Naive B cell (primary cell): ENCODE measurements at places on chromosomes 1 and 21.

DNA sequence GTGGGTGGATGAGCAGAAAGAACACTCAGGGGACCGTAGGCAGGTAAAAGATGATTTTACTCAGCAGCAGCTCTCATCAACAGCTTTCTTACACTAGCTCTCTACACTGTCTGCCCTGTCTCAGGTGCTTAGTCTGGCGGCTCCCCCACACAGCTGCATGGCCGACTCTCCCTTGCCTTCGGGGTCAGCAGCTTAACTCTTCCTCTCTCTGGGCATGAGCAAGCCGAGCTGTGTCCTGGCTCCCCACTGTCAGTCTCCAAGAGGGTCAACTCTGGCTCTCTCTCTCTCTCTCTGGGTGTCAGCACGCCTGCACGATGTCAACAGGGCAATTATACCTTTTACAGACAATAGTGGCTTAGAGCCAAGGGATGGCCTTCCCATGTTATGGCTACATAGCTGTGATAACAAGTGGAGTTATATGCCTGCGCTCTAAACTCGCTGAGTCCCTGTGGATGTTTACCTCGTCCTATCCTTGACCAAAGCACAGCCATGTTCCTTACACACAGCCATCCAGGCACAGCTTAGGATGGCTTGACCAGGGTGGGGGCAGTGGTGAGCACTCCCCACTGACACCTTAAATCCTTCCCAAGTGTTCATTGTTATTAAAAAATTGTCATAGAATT, 3.1 kb upstream of the BCL10 start:
- no peak overlapping the region for H3K4me3 ChIP-seq
- H3K27ac ChIP-seq = no peak overlapping the region
- no peaks in the 10 kb centered on the region for H3K27me3 ChIP-seq
- no peak for DNase-seq

DNA sequence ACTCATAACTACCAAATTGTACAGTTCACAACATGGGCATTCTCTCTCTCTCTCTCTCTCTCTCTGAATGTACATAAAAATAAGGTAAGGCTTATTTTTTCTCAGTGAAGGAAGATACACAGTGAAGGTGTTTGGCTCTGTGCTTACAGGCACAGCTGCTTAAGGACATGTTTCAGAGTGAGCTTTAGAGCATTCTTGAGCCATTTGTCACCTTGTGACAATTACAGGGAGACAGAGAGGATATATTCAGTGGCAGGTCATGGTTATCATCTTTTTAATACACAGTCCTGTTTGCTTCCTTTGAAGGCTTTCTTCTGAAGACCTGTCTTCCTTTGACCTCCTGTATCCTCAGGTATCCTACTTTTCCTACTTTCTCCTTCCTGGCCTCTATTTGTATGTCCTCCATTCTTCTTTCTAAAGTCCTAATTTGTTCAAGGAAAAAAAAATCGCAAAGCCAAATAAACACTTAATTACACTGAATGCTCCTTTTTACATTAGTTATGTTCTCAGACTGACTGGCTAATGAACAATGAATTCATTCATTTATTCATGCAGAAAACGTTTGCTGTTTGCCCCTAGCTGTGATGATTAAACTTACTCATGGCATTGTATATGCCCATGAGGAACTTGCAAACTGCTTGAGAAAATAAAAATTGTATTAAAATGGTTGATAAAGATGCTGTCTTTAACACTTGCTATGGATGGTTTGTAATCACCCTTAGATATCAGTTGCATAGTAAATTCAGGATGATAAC, 33.4 kb downstream of the HSD17B7 start:
- no peak for DNase-seq
- H3K4me3 ChIP-seq = no peak overlapping the region
- H3K27ac ChIP-seq = no peak overlapping the region
- peaks cover 8% of the 10 kb centered on the region for H3K4me1 ChIP-seq
- H3K27me3 ChIP-seq = peaks cover 54% of the 10 kb centered on the region

DNA sequence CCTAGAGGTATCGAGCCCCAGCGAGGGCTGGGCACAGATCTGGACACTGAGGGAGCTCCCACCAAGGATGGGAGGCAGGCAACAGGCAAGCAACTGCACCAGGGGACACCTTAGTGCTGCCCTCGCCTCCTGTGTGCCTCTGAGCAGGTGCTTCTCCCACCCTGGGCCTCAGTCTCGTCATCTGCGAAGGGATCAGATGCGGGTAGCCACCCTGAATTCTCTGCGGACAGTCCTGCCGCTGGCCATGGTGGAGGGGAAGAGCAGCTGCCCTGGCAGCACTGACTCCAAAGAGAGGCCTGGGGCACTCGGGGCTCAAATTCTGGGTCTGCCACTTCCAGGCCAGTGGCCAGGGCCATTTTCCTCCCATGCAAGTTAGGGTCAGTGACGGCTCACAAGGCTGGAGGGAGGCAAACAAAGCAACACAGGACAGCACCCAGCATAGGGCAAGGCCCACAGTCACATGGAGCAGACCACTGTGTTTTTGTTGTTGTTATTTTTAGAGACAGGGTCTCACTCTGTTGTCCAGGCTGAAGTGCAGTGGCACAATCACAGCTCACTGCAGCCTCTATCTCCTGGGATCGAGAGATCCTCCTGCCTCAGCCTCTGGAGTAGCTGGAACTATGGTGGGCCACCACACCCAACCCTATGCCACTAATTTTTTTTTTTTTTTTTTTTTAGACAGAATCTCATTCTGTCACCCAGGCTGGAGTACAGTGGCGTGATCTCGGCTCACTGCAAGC, 7.1 kb upstream of the SDC3 start:
- H3K27me3 ChIP-seq = peaks cover 2% of the 10 kb centered on the region
- H3K4me3 ChIP-seq = no peak overlapping the region
- H3K27ac ChIP-seq = no peak overlapping the region
- no peak for DNase-seq
- peaks cover 8% of the 10 kb centered on the region for H3K4me1 ChIP-seq

GRCh38 chr1:27335506-27336422, 6.1 kb upstream of the SYTL1 start:
- DNase-seq = no peak
- H3K27ac ChIP-seq = no peak overlapping the region
- H3K4me1 ChIP-seq = peaks cover 50% of the 10 kb centered on the region
- H3K4me3 ChIP-seq = no peak overlapping the region
- H3K36me3 ChIP-seq = no peaks in the 10 kb centered on the region

DNA sequence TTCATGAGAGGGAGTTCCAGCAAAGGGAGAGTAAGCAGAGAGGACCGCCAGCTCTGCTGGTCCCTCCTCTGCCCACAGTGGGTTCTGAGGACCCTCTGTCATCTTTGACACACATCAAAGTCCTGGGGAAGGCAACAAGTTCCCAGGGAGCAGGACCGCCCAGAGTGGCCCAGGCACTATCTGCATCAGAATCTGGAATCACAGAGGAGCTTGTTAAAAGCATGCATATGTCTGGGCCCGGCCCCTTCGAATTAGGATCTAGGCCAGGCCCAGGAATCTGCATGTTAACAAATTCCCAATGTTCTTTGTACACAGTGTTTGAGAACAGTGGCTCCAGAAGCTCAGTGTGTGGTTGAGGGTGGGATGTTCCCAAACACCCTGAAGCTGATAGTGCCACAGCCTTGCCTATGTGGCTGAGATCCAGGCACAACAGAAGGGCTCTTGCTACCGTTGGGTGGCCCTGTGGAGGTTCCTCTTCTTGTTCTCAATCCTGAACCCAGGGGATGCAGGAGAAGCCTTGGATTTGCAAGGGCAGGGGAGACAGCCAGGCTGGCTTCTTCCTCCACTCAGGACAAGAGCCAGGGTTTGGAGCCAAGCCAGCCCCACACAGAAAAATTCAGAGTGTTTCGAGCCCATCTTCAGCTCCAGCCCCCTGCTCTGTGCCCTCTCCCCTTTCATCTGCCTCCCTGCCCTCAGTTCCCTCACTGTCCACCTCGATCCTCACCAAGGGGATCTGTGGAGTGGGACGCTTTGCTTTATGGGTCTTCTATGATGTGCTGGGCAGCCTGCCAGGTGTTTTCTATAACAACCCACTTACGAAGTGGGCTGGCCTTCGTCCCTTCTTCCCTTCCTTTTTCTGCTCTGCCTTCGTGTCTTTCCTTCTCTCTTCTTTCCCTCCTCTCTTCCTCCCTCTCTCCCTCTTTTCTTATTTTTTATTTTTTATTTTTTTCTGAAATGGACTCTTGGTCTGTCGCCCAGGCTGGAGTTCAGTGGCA, 129.0 kb upstream of the TMPRSS2 start:
- peaks cover 60% of the 10 kb centered on the region for H3K27me3 ChIP-seq
- peaks cover 11% of the 10 kb centered on the region for H3K36me3 ChIP-seq
- DNase-seq = no peak
- H3K27ac ChIP-seq = no peak overlapping the region

GRCh38 chr1:109783436-109783835, 19.7 kb upstream of the EPS8L3 start:
- DNase-seq = no peak
- H3K4me1 ChIP-seq = no peaks in the 10 kb centered on the region
- peaks cover 8% of the 10 kb centered on the region for H3K36me3 ChIP-seq
- H3K27ac ChIP-seq = no peak overlapping the region

- H3K4me1 ChIP-seq = no peaks in the 10 kb centered on the region
- no peak for DNase-seq
- H3K4me3 ChIP-seq = no peak overlapping the region
- H3K27me3 ChIP-seq = peaks cover 3% of the 10 kb centered on the region
These were observed 320.9 kb upstream of the PROX1 start for GRCh38 chr1:213666922-213667321.

- H3K27ac ChIP-seq = no peak overlapping the region
- DNase-seq = no peak
- H3K4me1 ChIP-seq = no peaks in the 10 kb centered on the region
These were observed 1.9 kb downstream of the PRDM16 start for GRCh38 chr1:3070644-3071564.

GRCh38 chr1:44460107-44460882, 55.2 kb downstream of the RNF220 start:
- no peaks in the 10 kb centered on the region for H3K4me1 ChIP-seq
- H3K27me3 ChIP-seq = peaks cover 31% of the 10 kb centered on the region
- no peak overlapping the region for H3K4me3 ChIP-seq
- H3K36me3 ChIP-seq = no peaks in the 10 kb centered on the region

- H3K27me3 ChIP-seq = no peaks in the 10 kb centered on the region
- DNase-seq = peak; percentile 74
- peak overlapping the region; percentile 24 for H3K27ac ChIP-seq
- H3K4me1 ChIP-seq = peaks cover 22% of the 10 kb centered on the region
- peak overlapping the region; percentile 88 for H3K4me3 ChIP-seq
- H3K36me3 ChIP-seq = no peaks in the 10 kb centered on the region
These were observed 27.0 kb upstream of the PRSS38 start for GRCh38 chr1:227788271-227789083.

GRCh38 chr1:18489417-18490143, 8.8 kb downstream of the KLHDC7A start:
- no peak overlapping the region for H3K4me3 ChIP-seq
- H3K27me3 ChIP-seq = peaks cover 13% of the 10 kb centered on the region
- DNase-seq = no peak
- peaks cover 9% of the 10 kb centered on the region for H3K4me1 ChIP-seq

DNA sequence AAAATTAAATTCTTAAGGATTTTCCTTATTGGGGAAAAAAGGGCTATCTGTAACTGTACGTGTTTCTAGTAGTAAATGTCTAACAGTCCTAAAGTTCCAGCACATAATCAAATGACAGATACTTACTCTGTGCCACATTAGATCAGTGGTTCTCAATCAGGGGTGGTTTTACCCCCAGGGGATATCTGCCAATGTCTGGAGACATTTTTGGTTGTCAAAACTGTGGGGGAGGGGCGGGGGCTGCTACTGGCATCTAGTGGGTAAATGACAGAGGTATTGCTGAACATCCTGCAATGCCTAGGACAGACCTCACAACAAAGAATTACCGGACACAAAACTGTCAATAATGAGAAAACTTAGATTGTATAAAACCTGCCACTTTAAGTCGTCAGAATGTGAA, 33.4 kb upstream of the PTPRC start:
- no peak overlapping the region for H3K4me3 ChIP-seq
- peaks cover 9% of the 10 kb centered on the region for H3K36me3 ChIP-seq
- H3K27ac ChIP-seq = no peak overlapping the region
- no peaks in the 10 kb centered on the region for H3K27me3 ChIP-seq
- H3K4me1 ChIP-seq = peaks cover 54% of the 10 kb centered on the region

DNA sequence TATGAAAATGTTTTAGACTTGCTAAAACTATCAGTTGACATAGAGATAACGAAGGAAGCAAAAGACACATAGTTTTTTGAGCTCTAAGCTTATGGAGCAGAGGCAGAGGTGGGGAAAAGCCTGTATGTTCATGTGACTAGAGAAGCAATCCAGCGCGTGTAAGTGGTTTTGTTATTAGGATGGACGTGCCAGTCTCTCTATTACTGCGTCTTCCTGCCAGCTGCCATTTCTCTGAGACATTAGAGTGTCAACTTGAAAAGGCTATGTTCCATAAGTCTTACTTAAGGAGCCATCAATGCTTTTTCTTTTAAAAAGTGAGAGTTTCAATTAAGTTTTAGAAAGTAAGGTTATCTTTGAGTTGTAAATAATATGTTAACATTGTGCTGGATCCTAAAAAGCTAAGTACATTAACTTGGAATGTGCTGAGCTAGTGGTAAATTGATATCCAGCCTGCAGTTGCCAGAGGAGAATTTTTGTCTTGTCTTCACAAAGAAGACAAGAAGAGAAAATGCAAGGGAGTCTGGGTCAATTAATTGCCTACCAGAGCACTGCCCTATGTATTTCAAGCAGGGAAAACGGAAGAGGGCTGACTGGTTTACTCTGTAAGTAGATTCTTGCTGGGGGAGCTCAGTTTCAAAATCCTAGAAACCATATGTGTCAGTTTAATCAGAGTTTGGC, 161.8 kb upstream of the B3GALT2 start:
- no peaks in the 10 kb centered on the region for H3K4me1 ChIP-seq
- no peaks in the 10 kb centered on the region for H3K36me3 ChIP-seq
- H3K27me3 ChIP-seq = peaks cover 3% of the 10 kb centered on the region
- no peak overlapping the region for H3K4me3 ChIP-seq
- no peak for DNase-seq

DNA sequence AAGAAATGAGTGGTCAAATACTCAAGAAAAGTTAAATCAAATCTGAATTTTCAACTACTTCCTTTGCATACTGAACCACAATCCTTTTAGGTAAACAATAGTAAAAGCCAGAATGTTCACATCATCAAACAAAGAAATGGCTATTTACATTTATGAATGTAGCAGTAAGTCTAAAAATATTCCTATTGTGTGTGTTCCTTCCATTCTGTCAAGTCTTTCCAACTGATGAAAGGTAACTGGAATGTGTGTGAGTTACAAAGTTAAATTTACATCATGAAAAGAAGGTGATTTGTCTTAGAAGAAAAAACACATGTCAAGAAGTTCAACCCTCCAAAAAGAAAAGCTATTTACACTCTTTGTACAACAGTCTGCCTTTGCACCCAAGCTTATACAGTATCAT, 203.1 kb downstream of the SIPA1L2 start:
- no peak overlapping the region for H3K27ac ChIP-seq
- no peaks in the 10 kb centered on the region for H3K36me3 ChIP-seq
- no peak overlapping the region for H3K4me3 ChIP-seq
- no peak for DNase-seq

DNA sequence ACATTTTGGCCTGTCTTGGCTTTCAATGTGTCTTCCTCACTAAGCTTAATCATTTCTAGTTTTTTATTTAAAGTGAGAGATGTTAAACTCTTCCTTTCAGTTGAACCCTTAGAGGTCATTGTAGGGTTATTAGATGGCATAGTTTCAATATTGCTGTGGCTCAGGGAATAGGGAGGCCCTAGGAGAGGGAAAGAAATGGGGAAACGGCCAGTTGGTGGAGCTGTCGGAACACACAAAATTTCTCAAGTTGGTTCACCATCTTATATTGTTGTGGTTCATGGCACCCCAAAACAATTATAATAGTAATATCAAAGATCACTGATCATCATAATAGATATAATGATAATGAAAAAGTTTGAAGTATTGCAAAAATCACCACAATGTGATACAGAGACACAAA, 31.4 kb upstream of the KAZN start:
- peaks cover 20% of the 10 kb centered on the region for H3K27me3 ChIP-seq
- no peak for DNase-seq
- no peak overlapping the region for H3K4me3 ChIP-seq
- no peak overlapping the region for H3K27ac ChIP-seq
- no peaks in the 10 kb centered on the region for H3K4me1 ChIP-seq
